ENCODE measurements at places on chromosomes 1 and 21.

DNA sequence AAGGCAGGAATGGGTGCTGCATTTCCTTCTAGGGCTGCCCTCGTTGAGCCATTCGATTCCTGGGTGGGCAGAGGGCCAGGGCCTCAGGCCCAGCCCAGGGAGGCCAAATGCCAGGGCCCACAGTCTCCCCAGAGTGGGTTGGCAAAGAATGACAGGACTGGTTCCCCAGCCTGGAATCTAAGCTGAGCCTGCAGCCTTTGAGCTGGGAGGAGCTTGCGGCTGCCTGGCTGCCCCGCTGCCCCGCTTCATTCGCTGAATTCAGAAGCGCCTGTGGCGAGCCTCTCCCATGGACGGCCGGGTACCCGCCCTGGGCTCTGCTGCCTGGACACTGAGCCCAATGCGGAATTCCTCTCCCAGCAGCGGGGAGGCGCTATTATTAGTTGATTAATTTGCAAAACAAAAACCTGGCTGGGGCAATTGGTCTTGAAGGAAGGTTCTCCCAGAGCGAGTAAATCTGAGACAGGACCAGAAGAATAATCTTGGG, 32.3 kb upstream of the TARDBP start:
- DNase-seq: peak; percentile 69

- no peak for DNase-seq
Measured at GRCh38 chr21:33025106-33025488, 638 bp upstream of the OLIG2 start.

DNA sequence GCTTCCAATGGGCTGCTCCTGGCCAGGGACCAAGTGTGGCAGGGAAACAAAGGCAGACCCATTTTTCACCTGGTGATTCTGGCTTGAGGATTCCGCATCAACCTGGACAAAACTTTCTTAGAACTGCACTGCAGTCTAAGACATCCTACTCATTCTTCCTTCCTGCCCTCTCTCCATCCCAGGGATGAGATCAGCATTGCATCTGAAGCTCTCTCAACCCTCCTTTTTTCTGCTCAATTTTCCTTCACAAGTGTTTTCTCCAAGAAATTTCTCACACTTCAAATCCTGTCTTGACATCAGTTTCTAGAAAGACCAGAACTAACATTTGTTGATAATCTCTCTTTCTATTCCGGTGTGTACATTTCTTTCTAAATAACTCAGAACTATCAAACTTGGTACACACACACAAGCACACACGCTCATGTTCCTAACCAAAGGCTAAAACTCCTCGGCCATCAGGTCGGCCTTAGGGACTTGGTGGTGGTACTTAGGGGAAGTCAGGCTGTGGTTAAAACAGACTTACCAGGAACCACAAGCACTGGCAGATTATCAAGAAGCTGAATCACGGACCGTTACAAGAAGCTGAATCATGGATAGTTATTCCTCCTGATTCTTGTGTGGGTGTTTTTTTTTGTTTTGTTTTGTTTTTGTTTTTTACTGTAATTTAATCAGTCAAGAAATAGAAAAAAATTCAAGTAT, 21.0 kb upstream of the CXADR start:
- no peak for DNase-seq

DNA sequence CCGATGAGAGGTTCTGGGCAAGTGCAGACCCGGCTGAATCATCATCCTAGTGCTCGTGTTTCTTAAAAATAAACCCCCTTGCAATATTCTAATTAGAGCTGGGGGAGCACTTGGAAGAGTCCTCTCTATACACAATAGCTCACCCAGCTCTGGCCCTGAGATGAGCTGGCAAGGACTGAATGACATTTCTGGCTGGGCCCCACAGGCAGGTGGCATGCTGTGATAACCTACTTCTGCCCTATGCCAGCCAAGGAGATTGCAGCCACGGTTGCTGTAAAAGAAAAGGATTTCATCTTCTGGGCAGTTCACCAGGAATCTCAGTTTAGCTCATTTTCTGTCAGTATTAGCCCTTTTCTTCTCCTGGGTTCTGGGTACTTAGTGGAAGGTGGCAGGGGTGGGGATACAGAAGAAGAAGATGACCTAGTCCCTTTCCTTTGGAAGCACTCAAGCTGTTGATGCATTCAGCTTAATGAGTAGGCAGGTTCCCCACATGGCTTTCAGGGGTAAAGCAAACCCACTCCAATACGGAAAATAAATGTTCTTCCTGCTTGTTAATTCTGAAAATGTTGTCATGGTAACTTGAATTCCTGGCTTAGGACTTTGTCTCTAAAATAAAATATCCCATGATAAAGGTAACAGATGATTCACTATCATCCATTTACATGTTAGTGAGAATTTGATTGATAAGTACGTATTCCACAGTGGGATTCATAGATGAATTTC, 32.2 kb downstream of the VASH2 start:
- no peak for DNase-seq

DNA sequence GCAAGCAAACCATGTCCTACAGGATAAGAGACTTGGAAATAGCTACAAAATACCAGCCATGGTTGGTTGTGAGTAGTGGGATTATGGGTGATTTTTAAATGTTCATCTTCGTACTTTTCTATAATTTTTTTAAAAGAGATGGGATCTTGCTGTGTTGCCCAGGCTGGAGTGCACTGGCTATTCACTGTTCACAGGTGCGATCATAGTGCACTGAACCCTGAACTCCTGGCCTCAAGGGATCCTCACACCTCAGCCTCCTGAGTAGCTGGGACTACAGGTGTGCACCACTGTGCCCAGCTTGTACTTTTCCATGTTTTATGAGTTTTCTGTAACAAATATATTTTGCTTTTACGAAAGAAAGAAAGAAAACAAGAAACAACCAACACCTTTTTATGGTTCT, 224.2 kb downstream of the FOXD2 start:
- DNase-seq: no peak

- DNase-seq: peak; percentile 33
Measured at GRCh38 chr1:201466492-201466891, 2.5 kb downstream of the PHLDA3 start.

DNA sequence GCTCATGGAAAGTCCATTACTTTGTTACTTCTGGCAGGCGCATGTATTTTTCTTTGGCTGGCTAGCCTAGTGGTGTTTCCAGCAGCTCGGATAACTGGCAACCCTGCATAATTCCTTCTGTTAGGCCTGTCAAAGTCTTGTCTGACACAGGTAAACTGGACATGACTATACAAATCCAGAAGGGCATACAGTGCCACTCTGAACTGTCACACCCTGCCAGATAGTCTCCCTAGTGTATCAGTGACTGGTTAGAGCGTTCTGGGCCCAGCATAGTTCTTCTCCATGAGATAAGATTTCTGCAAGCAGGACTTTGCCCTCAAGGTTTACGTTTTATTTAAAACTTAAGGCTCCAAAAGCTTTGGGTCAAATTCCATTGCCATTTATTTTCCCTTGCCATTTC, 177.7 kb upstream of the GORAB start:
- no peak for DNase-seq

DNA sequence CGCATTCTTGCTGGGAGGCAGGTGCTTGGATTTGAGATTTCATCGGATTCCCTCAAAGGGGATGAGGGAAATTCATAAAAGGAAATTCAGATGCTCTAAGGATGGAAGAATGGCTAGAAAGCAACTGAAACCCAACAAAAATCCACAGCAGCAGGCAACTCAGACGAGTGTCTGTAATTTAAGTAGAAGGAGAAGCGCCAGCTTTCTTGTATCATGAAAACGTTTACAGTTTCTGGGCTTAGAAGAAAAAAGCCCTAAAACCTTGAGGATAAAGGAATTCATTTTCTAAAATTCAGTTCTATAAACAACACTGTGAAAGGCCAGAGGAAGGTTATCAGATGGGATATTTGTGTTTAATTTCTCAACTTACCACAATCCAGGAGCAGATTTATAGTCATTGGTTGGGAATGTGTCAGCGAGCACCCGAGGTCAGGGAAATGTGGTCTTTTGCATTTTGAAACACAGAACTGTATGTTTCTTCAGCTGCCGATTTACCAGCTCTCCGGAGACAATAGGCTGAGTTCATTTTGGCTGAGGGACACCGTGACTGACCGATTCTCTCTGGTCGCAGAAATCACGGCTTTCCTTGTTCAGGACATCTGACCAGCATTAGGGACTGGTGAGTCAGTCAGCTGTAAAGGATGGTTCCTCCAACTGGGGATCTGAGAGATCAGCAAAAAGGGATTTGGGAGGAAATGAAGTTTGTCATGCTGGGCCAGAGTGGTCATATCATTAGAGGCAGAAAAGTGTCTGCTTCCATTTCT, 111.6 kb upstream of the ERRFI1 start:
- DNase-seq: peak; percentile 26

DNA sequence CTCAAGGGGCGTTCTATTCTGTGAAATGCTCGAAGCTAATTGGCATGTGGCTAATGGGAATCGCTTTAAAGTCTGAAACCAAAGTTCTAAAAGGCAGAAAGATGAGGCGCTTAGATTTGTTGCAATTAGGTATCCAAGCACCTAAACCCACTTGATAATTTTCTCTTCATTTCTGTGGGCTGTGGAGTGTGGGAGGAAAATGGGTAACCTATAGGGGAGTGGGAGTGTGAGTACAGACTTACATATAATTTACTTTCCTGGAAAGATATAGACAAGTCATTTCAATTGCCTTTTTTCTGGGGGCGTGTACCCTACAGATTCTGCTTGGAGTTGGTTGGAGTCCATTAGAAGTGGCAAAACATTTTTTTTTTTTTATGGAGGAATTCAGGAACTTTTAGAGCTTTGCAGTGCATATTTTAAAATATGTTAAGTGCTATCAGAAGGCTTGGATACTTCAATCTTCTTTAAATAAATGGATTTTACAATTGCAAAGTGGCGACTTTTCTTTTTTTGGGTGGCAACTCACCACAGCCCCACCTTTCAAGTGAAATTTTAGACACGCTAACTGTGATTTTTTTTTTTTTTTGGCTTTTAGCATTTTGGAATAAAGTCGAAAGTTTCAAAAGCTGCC, 254.5 kb downstream of the CAMTA1 start:
- DNase-seq: no peak

DNA sequence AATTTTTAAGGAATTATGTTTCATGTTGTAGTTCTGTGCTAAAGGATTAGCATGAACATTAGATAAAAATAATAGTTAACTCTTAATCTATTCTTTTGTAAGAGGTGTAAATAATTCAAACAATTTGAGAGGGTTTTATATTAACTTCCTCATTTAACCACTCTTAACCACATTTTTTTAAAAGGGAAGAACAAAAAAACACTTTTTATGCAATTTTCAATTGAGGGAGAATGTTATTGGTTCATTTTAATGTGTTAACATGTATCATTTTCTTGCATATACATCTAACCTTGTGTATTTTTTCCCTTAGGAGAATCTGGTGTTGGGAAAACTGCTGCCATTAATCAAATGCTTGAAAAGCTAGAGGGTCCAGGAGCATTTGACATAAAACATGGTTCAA, 169.0 kb downstream of the LBR start:
- no peak for DNase-seq

- DNase-seq: no peak
Measured at GRCh38 chr1:229217716-229218115, 53.2 kb upstream of the RAB4A start.

DNA sequence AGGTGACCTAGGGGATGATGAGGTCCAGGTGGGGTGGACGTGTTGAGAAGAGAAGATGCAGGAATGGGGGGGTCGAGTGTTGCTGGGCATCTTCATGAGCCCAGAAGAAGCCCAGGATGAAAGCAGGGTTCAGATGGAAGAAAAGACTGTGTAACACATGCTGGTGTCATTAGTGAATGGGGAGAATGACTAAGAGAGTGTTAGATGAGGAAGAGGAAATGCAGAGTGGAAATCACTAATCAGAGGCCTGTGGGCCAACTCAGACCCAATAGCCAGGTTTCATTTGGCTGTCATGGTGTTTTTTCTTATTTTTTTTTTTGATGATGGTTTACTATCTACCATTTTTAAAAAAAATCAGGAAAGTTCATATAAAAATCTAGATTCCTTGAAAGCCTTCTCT, 180.8 kb upstream of the CAMK1G start:
- no peak for DNase-seq

- no peak for DNase-seq
Measured at GRCh38 chr21:45004059-45004422, 64.2 kb downstream of the SLX9 start.

DNA sequence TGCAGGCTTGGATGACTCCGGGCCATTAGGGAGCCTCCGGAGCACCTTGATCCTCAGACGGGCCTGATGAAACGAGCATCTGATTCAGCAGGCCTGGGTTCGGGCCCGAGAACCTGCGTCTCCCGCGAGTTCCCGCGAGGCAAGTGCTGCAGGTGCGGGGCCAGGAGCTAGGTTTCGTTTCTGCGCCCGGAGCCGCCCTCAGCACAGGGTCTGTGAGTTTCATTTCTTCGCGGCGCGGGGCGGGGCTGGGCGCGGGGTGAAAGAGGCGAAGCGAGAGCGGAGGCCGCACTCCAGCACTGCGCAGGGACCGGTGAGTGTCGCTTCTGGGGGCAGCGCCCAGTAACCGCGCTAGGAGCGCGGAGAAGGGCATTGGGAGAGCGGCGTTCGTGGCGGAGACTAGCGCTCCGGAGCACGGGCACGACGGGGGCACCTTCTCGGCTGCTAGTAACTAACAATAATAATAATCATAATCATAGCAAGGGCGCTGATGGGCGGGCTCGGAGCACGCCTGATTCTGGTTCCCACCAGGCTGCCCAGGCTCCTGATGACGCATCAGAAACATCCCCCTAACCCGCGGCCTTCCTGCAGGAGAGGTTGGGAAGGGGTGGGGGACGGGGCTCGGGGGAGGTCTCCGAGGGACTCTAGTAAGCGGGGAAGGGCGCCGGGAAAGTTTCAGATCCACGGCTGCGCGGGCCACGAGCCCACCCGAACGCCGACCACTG, at the start of gene MX1:
Gene MX1, plus strand, starts transcription at position 286 of the 722 bp plus-strand sequence. CDS start 5,832 bp downstream, outside the sequence.
- DNase-seq: peak; percentile 22

GRCh38 chr1:53350853-53351767, 23.2 kb upstream of the LRP8 start:
- no peak for DNase-seq

GRCh38 chr1:61287734-61288133, 205.4 kb downstream of the NFIA start:
- DNase-seq: no peak

- no peak for DNase-seq
Measured at GRCh38 chr1:112146201-112146715, 156.8 kb upstream of the KCND3 start.

DNA sequence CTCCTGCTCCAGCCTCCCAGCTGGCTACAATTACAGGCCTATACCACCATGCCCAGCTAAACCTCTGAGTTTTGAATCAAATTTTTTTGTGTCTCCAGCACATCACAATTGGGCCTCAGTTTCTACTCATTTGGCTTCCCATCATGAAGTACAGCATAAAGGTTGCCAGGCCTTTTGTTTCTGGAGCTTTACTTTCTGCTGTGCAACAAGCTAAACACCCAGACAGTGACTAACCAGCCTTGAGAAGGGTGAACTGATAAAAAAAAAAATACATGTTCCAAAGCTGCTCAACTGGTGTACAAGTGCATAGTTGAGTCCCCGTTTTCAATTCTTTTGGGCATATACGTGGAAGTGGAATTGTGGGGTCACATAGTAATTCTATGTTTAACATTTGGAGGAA, 25.1 kb downstream of the TIAM1 start:
- no peak for DNase-seq

GRCh38 chr1:235018720-235019444, 109.8 kb downstream of the TOMM20 start:
- DNase-seq: no peak
